ENCODE measurements at places on chromosomes 16 and 17. TPM values are rescaled to one million over a fixed set of nuclear protein-coding genes. Genes with fewer than 3 reads are reported as not detected.

DNA sequence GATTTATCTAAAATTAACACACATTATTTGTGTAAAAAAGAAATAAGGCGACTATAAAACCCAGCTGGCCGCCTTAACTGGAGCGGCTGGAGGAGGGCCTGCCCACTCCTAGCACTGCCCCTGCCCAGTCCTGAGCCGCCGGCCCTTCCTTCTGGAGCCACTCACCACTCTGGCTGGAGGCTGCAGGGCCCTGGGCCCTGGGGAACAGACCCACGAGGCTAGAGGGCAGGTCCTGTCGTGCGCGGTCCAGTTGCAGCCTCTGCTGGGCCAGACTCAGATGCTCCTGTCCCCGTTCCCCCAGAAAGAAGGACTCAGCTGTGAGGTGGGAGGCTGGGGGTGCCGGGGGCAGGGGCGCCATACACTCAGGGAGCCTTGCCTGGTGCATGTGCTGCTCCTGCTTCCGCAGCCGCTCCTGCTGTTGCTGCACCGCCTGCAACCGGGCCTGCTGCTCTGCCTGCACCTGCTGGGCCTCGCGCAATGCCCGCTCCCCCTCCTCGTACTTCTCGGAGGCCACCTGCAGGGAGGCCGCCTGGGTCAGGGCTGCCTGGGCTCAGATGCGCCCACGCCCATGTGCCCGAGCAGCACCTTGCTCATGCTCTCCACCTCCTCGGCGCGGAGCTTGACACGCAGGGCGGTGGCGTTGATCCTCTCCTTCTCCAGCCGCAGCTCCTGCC, 9.0 kb upstream of the MRPL38 start:
- DNase-seq = no peak

DNA sequence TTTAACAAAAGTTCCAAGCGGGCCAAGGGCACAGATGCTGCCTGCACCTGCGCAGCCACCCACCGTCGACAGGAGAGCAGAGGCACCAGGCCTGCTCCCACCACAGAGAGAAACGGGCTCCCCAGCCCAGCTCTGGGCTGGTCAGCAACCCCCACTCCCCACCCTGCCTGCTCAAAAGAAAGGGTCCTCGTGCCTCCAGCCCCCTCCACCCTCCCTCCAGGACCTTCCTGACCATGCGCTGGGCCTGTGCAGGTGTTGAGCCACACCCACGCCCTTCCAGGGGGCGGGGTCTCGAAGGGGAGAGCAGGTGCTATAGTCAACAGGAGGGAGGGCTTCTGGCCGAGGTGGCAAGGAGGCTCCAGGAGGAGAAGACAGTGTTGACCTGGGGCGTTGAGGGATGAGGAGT, 25.3 kb downstream of the ZNF778 start:
- no peak for DNase-seq

- peak; percentile 40 for DNase-seq
Measured at GRCh38 chr17:28532050-28532960, 20.1 kb downstream of the UNC119 start.

DNA sequence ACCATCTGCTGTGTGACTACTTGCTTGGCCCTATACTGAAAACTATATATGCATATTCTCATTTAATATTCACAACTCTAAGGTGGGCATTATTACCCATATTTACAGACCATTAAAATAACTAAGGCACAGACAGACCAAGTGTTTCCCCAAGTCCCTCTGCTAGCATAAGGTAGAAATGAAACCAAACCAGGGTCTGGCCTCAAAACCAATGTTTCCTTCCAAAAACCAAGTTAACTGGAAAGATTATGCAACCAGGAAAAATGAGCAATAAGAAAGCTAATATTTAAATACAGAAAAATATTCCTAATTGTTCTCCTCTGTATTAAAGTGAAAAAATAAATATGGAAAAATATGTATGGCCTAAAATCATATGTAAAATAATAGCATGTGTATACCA, 50.1 kb downstream of the XPO6 start:
- DNase-seq = no peak

GRCh38 chr17:74832421-74832820, 27.3 kb downstream of the GRIN2C start:
- no peak for DNase-seq

The TNFRSF17 gene
- not detected for total RNA-seq

The TBC1D3D gene
- total RNA-seq = not detected

The TMED6 gene
- total RNA-seq = 0.64 TPM

The TCAP gene
- total RNA-seq = not detected

- DNase-seq = no peak
Measured at GRCh38 chr17:69579961-69580677, 165.6 kb downstream of the MAP2K6 start.

DNA sequence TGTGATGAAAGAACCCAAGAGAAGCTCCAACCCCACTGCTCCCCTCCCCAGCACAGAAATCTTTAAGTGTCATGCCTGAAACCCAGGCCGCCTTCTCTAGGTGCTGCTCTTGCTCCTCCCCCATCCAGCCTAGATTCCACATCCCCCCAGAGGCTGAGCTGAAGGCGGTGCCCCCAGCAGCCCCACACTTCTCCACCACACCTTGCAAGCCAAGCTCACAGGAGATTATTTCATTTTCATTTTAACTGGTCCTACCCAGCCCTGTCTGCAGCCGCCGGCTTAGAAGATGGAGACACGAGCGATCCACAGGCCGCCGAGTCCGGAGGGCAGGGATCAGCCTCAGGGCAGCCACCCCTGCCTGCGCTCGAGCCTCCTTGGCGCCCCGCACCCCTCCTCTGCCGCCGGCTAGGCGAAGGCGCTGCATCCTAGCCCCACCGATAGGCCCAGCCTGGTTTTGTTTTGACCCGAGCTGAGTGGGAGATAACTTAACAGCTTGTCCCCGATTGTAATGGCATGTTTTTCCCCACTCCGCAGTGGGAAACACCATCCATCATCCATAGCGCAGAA, 125.3 kb downstream of the RBFOX3 start:
- DNase-seq = no peak

The NT5M gene
- total RNA-seq = 1.3 TPM

The FGF11 gene
- total RNA-seq = 3.9 TPM

GRCh38 chr17:30334421-30334820, 564 bp upstream of the TMIGD1 start:
- no peak for DNase-seq

The GAST gene
- total RNA-seq = not detected

The SKA2 gene
- total RNA-seq = 52.2 TPM

DNA sequence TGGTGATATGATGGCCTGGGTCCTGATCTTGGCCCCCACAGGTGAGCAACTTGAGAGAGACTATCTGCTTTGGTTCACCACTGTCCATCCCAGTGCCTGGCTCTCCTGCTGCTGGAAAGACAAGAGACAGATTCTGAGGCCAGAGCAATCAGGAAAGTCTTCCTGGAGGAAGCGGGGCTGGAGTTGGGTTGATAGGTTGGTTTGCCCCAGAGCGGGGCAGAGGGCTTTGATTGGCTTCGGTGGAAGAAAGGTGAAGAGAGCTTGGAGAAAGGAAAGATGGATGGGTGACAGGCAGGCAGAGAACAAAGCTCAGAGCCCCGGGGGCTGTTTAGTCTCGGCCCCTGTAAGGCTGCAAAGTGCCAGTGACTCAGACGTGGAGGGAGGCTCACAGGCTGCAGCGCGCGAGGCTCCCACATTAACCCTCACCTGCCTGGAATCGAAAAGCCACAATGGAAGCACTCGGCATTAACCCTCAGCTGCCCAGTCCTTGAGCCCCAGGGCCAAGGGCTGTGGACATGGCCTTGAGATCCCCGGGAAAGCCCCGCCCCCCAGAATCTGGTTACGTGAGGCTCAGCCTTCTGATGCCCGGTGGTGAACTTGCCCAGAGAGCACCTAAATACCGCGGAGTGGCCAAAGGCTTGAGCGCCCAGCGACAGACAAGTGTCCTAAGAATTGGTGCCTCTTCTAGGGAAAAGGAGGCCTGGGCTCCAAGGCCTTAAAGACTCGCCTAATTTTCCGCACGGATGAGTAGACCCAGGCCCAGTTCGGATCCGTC, 996 bp upstream of the CPNE2 start:
- no peak for DNase-seq

The NRN1L gene
- not detected for total RNA-seq

The MT1F gene
- not detected for total RNA-seq

The RASL10B gene
- 12.1 TPM for total RNA-seq

GRCh38 chr17:43616852-43617251, 44.9 kb downstream of the MEOX1 start:
- no peak for DNase-seq

The LRRC37A gene
- 4.5 TPM for total RNA-seq

The PRSS8 gene
- under 0.01 TPM for total RNA-seq

DNA sequence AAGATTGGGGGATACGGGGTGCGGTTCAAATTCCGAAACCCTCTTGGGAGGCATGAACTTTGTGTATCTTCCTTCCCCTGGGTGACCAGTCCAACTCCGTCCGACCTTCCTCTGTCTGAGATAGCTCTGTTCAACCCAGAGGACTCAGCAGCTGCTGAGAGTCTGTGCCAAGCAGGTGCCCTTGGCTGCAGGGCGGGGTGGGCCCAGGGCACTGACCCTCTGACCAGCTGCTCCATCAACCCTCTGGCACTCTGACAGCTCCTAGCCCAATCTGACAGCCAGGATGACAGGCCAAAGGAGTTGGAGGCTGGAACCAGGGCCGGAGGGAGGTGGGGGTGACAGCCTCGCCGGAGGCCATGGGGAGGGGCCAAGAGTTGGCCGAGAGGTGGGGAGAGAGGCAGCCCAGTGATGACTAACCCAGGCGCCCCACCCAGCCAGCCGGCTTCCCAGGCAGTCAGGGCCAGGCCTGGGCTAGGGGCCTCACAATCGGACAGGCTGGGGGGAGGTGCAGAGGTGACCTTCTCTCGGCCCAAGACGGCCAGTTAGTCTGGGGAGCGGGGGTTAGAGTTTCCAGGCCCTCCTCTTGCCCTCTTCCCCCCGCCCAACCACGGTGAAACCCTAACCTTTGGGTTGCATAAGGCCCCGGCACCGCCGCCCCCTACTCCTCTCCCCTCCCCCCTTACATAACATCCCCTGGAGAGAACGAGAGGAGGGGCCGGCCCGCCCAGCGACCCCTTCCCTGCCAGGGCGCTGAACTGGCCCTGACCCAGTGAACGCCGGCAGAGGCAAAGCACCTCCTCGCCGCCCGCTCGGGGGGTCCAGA, 5.0 kb upstream of the TLCD2 start:
- DNase-seq = peak; percentile 91

The DHRS7C gene
- not detected for total RNA-seq

GRCh38 chr17:19303367-19303776, 59.2 kb downstream of the B9D1 start:
- no peak for DNase-seq

DNA sequence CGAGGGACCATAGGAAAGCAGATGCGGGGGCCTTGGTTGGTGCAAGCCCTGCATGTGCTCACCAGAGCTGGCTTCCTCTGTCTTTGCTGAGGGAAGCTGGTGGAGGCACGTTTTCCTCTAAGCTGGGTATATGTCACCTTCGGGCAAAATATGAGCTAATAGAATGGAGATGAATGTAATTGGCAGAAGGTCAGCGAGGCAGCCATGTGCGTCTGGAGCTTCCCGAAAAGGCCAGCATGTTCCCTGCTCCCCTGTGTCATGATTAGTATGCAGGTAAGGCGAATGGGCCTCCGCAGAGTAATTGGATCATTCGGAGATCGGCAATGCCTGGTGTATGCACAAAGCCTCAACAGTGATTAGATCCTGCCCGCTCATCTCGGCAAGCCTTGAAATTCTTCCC, 806.2 kb upstream of the EEF2KMT start:
- no peak for DNase-seq

The PLA2G10 gene
- not detected for total RNA-seq

The CCR7 gene
- total RNA-seq = not detected

GRCh38 chr16:85285681-85286065, 173.4 kb upstream of the CIBAR2 start:
- no peak for DNase-seq

DNA sequence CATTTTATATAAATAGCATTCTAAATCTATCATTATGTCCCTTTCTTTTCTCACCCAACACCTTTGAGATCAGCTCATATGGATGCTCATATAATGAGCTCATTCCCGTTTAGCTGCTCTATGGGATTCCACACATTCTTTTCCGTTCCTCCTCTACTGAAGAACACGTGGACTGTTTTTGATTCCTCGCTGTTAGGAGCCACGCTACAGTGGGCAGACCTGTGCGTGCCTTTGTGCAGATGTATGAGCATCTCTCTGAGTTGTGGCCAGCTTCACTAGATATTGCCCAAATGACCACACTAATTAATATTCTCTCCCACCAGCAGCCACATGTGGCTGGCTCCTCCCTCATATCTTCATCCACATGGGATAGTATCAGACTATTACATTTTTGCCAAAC, 6.0 kb upstream of the TNFRSF13B start:
- no peak for DNase-seq

The MRC2 gene
- total RNA-seq = 336 TPM

DNA sequence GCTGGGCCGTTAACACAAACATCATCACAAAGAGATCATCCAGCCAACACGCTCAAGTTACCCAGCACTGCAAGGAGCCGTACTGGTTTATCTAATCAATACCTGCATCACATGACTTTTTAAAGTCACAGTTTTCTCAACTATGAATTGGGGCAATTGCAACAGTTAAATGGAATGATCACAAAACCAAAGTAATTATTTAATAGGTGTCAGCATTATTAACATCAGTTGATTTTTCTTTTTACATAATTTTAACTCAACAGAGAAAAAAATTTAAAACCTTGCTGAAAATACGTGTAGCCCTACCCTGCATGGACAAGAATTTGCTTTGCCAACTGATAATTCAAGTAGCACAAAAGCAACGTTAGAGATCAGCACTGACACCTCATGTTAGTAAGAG, 95.7 kb upstream of the SOX9 start:
- no peak for DNase-seq
